NCI-H2171 (cell line): ENCODE measurements at places on chromosomes 11 and 22.
A peak's percentile ranks its signal among the peaks of the same experiment; 100 is the strongest.

DNA sequence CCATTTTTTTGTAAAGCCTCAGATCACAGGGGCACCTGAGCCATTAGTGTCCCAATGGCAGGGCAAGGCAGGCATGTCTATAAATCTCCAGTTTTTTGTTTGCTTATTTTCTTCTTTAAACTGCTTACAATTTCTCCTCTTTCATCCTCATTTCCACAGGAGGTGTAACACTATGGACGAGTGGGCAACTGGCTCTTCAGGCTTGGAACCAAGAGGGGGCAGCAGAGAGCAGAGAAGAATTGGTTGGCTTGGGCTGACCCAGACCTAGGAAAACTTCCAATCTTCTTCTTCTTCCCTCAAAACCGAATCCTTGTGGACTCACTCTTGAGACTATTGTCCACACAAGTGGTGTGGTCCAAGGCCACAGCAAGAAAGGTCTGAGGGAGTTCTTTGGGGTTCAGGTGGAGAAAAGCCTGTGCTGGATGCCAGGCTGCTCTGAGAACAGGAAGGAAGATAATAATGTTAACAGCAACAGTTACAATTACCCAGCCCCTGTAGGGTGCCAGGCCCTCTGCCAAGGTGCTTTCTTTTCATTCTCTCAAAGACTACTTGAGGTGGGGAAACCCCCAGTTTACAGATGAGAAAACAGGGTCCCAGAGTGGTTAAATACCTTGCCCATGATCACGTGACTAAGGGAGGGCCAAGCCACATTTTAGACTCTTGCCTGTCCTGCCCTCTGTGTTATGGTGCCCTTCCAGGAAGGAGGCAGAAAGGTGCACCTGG lies 70.7 kb upstream of the E2F8 start:
- DNase-seq = no peak

- DNase-seq = no peak
These were observed 140.4 kb upstream of the LUZP2 start for GRCh38 chr11:24356501-24356900.

DNA sequence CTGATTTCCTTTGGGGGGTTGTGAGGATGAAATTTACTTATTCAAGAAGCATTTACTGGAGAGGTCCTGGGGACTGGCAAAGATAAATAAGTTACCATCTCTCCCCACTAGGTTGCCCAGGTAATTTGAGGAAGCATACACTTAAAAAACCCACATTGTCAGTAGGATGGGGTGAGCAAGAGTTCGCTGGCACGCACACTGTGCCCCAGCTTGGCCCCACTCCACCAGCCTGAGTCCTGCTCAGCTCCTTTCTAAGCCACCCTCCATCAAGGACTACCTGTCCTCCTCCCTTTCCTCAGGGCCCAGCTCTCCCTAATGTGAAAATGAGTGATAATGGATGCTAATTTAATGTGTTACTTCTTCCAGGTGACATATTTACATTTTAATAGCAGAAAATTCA lies 216.5 kb upstream of the PLET1 start:
- DNase-seq = no peak

DNA sequence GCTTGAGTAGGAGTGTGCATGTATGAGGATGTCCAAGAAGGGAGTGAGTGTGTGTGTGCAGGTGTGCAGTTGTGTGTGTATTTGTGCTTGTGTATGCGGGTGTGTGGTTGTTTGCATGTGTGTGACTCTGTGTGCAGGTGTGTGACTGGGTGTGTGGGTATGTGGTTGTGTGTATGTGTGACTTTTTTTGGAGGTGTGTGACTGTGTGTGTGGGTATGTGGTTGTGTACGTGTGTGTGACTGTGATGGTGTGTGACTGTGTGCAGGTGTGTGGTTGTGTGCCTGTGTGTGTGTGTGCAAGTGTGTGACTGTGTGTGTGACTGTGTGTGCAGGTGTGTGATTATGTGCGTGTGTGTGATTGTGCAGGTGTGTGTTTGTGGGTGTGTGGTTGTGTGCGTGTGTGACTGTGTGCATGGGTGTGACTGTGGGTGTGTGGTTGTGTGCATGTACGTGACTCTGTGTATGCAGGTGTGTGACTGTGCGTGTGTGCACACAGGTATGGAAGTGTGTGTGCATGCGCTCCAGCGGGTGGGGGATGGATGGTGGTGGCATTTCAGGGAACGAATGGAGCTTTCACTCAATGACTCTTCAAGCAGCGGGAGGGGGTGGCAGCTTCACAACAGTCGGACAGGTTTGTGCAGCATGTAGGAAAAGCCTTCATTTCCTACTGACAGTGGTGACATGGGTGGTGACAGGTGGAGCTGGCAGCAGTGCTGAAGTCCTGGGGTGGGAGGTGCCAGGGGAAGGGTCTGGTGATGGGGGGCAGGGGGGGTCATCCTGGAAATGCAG lies 47.6 kb downstream of the CACNA1I start:
- no peak for DNase-seq

GRCh38 chr11:390175-390574 lies 3.8 kb upstream of the PKP3 start:
- no peak for DNase-seq

GRCh38 chr22:48357196-48357595 lies 1470.5 kb downstream of the BRD1 start:
- no peak for DNase-seq

DNA sequence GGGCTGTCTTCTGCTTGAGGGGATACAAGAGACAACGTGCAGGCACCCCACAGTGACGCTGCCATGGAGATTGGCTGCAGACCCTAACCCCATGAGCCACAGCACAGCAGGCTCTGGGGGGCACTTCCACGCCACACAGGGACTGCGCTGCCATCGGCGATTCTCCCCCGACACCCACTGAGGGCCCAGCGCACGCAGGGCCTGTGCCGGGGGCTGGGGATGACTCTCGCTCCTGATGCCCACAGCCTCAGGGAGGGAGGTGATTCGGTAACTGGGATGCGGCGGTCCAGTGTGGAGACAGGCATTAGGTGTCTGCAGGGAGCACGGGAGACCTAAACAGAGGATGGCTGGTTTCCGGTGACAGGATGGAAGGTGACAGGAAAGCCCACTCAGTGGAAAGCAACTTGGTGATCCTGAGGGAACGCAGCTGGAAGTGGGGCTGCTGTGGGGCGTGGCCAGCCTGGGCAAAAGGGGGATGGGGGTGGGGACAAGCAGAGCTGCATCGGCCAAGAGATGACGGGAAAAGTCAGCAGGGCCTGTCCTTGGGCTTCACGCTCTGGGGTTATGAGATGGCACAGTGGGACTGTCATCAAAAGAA lies 37.7 kb downstream of the EFCAB6 start:
- no peak for DNase-seq

DNA sequence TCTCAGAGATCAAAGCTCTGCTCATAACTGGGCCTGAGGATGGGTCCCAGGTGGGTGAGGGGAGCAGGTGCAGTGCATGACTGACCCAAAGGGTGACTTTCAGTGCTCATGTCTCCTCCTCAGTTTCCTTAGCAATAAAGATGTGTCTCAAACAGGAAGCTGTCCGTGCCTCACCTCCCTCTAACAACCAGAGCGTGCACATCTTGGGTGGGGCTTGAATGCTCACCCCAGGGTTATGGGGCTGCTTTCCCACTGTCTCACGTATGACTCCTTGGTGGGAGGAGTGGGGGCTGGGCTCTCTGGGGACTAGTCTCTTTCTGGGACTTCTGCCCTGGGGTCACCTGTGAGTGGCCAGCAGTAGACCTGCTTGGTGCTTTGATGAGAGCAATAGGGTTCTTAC lies 53.9 kb upstream of the PHOX2A start:
- no peak for DNase-seq

- DNase-seq = no peak
These were observed 208.4 kb downstream of the NXPE2 start for GRCh38 chr11:114886644-114887265.

- DNase-seq = peak; percentile 21
These were observed 377.7 kb downstream of the TENM4 start for GRCh38 chr11:79062814-79063762.

DNA sequence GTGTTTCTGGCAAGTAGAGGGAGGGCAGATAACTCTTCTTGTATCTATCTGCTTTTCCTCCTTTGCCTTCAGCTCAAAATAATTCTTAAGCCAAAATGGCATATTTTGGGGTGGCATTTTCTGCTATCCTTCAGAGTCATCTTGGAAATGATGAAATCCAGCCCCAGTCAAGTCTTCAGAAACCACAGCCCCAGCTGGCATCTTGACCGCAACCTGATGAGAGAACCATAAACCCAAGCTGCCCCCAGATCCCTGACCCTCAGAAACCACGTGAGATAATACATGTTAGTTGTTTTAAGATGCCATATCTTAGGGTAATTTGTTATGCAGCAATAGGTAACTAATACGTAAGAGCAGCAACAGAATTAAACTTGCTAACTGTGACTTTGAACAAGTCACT lies 15.1 kb upstream of the PAMR1 start:
- DNase-seq = no peak

DNA sequence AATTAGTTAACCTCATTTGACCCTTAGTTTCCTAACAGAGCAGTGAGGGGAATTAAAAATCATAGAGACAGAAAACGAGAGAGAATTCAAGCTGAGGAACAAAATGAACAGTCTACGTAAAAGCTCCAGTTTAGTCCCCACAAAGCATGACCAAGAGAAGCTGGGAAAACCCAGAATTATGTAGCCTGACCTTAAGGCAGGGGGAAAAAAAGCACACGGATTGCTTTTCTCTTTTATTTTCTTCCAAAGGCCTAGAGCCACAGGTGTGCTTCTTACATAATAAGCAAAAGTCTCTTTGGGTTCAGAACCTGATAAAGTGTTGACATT lies 514 bp upstream of the AMBRA1 start:
- no peak for DNase-seq

GRCh38 chr22:35634943-35635540 lies 13.2 kb upstream of the APOL6 start:
- peak; percentile 48 for DNase-seq

- no peak for DNase-seq
These were observed 47.3 kb upstream of the SLC5A1 start for GRCh38 chr22:31995807-31996206.

DNA sequence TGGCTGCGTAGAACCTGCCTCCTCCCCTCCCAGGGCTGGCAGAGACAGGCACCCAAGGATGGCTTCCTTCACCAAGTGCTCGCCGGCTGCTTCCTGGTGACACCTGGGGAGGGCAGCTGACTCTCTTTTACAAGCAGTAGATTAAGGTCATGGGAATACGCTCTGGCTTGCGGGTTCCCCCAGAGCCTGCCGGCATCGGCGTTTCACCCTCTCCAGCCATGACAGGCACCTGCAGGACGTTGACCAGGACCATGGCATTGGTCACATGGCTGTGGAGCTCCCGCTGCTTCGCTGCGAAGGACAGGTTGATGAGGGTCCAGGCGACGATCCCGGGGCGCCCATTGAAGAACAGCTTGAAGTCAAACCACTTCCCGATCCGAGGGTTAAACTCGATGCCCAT lies 9.5 kb downstream of the DHCR7 start:
- no peak for DNase-seq

DNA sequence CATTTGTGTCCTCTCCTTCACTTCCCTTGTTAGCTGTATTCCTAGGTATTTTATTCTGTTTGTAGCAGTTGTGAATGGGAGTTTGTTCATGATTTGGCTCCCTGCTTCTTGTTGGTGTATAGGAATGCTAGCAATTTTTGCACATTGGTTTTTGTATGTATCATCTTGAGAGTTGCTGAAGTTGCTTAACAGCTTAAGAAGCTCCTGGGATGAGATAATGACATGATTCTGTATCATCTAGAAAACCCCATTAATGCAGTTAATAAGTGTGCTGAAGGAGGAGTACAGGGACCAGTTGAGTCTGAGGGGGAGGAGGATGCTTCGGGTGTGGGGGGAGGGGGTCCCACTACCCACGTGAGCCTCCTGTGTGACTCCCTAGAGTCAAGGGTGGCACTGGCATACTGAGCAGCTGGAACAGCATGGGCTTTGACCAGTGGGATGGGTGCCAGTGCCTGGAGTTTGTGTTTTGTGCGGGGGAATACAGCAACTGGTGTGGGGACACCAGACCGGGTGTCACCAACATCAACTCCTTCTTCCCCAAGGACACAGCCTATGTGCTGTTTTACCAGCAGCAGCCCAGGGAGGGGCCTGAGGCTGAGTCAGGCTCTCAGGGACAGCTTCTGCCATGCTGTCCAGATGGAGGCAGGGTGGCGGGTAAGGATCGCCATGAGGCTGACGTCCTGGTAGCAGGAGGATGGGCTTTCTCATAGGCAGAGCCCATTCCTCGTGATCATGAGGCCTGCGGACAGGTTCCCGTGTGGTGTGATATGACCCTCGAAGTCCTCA lies 24.1 kb downstream of the USP35 start:
- no peak for DNase-seq

GRCh38 chr22:39266398-39267030 lies 21.7 kb upstream of the PDGFB start:
- DNase-seq = no peak

- DNase-seq = no peak
These were observed 418.8 kb downstream of the TMEM135 start for GRCh38 chr11:87456499-87456898.

GRCh38 chr22:48700180-48700565 lies 1127.5 kb downstream of the BRD1 start:
- no peak for DNase-seq

GRCh38 chr11:73244589-73245240 lies 26.6 kb downstream of the P2RY2 start:
- no peak for DNase-seq

GRCh38 chr11:34267013-34267412 lies 90.8 kb downstream of the ABTB2 start:
- no peak for DNase-seq

- DNase-seq = no peak
These were observed 4.7 kb downstream of the PYGM start for GRCh38 chr11:64754919-64755662.

DNA sequence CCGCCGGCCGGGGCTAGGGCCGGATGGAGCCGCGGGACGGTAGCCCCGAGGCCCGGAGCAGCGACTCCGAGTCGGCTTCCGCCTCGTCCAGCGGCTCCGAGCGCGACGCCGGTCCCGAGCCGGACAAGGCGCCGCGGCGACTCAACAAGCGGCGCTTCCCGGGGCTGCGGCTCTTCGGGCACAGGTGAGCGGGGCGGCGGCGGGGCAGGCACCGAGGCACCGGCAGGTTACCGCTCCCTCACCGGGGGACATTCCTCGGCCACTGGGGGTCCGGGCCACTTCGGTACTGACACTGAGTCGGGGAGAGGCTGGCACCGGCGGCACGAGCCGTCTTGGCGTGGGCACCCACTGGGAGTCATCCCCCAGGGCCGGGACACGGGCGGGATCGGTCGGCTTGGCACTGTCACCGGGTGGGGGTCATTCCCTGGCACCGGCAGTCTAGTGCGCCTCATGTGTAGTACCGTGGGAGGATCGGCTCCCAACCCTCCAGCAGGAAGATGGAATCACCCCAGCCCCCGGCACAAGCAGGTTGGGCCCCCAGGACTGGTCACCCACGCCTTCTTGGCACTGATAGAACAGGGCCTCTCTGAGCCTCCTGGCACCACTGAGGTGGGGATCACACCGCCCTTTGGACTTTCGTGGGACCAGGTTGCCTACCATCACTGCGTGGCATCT lies 511 bp downstream of the DGKZ start:
- no peak for DNase-seq
